NCI-H446 (cell line): ENCODE measurements at places on chromosomes 1 and 21.
A peak's percentile ranks its signal among the peaks of the same experiment; 100 is the strongest.

DNA sequence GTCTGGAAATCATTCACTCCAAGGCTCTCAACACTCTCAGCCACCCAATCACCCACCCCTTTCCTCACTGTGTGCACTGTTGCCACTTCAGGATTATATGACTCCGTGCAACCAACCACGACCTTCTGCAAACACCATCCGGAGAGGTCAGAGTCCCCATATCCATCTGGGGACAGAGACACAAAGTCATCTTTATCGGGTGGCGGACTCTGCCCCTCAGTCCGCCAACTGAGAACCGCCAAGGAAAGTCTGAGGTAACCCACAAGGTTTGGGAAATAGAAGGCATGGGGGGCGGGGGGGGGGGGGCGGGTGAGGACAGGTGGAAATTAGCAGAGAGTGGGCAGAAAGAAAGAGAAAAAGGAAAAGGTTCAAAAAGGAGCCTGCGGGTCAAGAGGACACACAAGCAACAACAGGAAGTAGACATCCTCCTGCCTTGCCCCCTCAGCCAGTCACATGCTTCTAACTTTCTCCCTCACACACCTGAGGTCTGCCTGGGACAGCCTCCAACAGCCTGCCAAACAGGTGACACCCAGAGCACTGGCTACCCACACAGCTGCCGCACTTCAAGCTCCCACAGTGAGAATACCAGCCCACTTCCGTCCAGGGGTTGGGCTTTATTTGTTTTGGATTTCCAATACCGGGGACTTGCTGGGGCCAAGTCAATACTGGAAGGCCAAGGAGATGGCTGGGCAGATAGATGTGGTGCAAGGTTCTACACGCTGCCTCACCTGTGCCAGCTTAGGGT is 58.1 kb downstream of the SSBP3 start:
- no peak for DNase-seq

DNA sequence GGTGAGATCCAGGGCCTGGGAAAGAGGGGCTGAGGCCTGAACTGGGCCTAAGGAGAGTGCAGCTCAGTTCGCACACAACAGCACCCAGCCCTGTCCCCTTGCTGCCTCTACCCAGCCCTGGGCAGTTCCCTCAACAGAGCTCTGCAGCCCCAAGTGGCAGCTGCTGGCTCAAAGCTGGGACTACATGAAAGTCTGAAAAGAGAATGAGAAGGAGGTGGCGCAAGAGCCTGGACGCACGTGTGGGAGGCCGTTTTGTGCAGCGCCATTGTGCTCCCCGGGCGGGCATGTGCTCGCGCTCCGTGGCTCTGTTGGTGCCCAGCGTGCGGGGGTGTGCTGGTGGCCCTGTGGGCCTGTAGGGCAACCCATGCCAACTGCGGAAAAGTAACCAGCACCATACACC is 10.3 kb downstream of the GPR37L1 start:
- DNase-seq, result no peak

DNA sequence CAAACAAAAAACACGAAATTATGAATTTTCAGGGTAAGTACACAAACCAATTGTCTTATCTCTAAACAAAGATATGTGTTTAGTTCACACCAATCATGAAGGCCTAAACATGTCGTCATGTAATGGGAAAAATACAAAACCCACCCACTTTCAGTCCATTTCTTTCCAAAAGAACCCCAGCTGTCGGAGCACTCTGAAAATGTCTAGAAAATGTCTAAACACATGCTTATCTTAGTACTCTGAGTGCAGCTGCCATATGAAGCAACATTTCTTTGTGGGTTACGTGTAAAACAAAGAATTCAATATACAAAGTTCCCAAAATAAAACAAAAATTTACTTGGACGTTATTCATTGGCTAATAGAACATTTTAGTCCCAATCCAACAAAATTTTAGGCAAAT is 22.7 kb downstream of the SERBP1 start:
- no peak for DNase-seq

DNA sequence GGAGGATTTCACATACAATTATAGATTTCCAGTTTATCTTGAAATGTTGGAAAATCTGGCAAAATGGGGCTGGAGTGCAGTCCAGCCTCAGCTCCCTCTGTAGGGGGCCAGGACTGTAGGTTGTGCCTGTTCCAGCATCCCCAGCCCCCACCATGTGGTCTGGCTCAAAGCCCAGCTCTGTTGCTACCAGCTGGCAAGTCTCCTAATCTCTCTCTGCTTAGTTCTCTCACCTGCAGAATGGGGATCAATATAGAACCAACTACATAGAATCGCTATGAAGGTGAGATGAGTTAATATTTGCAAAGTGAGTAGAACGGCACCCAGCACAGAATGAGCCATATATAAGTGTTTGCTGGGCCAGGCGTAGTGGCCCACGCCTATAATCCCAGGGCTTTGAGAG is 50.0 kb upstream of the TARDBP start:
- DNase-seq, result peak; percentile 31

DNA sequence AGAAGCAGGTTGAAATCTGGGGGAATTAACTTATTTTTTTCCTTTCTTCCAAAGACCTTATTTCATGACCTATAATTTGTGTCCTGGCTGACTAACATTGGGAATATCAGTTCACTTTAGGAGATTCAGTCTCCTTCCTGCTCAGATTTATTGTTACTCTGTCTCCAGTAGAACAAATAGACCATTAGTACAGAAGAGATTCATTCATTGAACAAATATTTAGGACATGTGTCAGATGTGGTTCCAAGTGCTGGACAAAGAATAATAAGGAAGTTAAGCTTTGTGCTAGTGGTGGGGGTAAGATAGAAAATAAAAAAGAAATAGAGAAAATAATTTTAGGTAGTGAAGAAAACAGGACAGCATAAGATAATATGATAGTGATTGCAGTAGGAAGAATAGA is 20.3 kb downstream of the ZMYM4 start:
- no peak for DNase-seq

GRCh38 chr1:18100491-18101063 is 7.0 kb upstream of the IGSF21 start:
- peak; percentile 71 for DNase-seq

GRCh38 chr1:53681977-53682685 is 56.8 kb downstream of the GLIS1 start:
- peak; percentile 76 for DNase-seq

DNA sequence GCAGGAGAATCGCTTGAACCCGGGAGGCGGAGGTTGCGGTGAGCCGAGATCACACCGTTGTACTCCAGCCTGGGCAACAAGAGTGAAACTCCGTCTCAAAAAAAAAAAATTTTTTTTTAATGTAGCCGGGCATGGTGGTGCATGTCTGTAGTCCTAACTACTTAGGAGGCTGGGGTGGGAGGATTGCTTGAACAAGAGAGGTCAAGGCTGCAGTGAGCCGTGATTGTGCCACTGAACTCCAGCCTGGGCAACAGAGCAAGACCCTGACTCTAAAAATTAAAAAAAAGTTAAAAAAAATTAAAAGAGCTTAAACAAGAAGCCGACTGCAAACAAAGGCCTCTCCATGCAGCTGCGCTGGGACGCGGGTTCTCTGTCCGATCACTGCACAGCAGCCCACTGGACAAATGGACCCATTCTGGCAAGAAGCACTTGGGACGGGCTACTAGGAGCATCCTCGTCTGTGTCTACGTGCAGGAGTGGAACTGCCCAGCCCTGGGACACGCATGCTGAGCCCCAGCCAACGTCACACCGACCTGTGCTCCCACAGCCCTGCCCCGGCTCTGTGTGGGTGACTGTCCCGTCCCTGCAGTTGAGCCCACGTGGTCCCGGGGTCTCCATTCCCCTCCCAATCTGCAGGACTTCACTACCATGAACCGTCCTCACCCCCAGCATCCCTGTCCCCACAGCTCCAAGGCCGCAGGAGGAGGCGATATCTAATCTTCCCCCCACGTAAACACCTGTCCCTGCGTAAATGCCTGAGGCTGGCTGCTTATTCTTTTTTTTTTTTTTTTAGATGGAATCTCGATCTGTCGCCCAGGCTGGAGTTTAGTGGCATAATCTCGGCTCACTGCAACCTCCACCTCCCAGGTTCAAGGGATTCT is 12.3 kb downstream of the SLC35E2B start:
- no peak for DNase-seq

GRCh38 chr1:193569096-193569982 is 382.9 kb upstream of the B3GALT2 start:
- DNase-seq, result no peak

DNA sequence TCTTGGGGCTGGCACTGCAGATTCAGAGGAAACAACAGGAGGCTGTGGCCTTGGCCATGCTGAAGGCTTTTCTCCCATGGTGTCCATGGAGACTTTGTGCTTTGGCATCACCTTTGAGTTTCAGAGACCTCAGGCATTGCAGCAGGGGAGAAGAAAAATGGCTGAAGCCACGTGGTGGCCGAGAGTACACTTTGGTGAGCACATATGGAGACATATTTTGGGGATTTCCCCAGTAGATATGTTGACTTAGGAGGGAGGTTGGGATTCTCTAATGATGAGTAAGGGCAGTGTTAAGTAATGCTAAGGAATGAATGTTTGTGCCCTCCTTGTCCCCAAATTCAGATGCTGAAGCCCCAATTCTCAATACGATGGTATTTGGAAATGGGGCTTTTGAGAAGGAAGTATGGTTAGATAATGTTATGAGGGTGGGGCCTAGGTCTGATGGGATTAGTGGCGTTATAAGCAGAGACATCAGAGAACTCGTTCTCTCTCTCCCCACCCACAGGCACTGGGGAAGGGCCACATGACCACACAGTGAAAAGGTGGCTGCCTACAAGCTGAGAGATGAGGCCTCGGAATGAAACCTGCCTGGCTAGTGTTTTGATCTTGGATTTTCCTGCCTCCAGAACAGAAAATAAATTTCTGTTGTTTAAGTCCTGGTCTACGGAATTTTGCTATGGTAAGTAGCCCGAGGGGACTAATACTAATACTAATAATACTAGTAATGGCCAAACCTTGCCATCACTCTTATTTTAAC is 98.6 kb downstream of the TBX19 start:
- DNase-seq, result no peak

DNA sequence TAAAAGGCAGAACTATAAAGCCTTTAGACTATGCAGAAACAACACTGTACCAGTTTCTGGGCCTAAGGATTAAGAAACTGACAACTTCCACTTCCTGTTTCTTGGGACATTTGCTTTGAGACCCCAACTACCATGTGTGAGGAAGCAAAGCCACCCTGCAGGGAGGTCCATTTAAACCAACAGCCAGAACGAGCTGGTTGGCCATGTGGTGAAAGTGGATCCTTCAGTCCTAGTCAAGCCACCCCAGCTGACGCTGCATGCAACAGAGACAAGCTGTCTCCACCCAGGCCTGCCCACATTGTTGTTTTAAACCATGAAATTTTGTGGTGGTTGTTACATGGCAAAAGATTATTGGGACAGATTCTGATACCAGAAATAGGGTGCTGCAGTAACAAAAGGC is 31.8 kb upstream of the SLFNL1 start:
- no peak for DNase-seq

DNA sequence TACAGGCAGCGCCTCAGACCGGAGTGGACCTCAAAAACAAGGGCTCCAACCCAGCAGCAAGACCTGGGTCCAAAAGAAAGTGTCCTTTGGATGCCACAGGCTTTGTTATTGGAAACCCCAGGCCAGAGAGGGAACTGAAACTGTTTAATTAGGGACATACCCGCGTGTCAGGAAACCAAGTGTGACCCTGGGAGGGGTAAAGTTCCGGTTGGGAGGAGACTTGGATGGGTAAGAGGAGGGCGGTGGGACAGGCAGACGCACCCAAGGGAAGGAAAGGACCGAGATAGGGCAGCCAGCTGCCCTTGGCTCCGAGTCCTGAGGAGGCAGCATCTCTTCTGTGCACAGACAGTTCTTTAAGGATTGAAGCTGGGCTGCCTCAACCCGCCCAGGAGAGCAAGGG is 71.4 kb downstream of the CDC7 start:
- DNase-seq, result no peak

DNA sequence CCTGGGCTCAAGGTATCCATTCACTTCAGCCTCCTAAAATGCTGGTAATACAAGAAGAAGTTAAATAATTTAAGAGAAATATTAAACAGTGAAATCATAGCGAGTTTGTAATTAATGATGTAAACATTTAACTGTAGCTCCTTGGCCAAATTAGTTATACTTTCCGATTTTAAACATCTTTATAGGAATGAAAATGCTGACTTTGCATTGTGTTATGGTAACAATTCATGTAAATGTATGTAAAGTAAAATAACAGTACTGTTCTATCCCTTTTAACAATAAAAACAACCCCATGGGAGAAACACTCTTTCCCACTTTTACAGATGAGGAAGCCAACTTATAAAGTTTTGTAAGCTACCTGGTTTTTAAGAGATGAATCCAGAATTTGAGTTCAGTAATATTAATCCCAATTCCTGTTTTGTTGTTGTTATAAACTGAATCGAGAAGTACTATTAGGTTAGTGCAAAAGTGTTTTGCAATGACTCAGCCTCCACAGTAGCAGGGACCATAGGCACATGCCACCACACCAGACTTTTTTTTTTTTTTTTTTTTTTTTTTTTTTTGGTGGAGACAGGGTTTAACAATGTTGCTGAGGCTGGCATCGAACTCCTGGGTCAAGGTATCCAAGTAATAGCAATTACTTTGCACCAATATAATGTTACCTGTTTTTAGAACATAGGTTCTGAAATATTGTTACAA is 1360.4 kb downstream of the BRINP3 start:
- no peak for DNase-seq

DNA sequence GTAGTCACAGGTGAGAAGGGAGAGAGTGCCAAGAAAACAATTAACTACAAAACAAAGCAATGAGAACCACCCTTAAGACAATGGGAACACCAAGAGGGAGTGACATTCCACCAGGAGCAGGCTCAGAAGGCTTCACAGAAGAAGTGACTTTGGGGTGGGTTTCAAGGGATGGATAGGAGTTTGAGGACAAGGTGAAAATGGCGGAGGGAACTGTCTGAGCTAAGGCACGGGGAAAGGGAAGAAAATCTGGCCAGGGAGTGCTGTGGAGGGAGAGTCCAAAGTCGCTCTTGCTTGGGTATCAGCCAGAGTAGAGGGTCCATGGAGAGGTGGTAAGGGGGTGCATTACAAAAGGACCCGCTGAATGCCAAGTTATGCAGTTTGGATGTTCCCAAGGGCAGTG is 87.3 kb downstream of the CAMK2N1 start:
- DNase-seq, result no peak

DNA sequence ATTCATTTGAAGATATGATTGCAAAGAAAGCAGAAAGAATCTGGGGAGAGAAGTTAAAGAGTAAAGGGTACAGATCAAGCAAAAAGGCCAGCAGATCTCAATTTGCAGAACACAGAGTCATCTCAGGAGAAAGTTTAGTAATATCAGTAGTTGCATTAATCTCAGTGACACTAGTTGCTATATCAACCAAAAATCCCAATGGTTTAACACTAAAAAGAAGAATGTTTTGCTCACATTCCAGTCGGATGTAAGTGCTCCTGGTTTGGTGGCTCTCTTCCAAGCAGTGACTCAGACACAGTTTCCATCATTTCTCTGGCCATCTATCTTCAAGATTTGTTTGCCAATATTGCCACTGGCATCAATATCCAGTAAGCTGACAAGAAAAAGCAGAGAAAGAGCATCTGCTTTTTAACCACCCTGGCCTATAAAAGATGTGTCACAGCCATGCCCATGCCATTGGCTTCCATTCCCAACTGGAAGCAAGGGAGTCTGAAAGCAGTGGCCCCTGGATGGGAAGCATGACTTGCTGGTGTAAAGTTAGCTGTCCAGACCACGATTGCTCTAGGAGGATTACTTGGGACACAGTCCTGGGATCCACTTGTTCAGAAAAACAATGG is 45.5 kb upstream of the AIM2 start:
- peak; percentile 17 for DNase-seq

GRCh38 chr1:231536099-231536498 is 7.6 kb downstream of the TSNAX start:
- no peak for DNase-seq

GRCh38 chr1:234435620-234436019 is 43.4 kb downstream of the TARBP1 start:
- no peak for DNase-seq

GRCh38 chr1:230127105-230128054 is 60.3 kb downstream of the GALNT2 start:
- no peak for DNase-seq
